ENCODE measurements at places on chromosomes 16 and 17. TPM values are rescaled to one million over a fixed set of nuclear protein-coding genes. Genes with fewer than 3 reads are reported as not detected.

GLP2R gene
- 9.1 TPM for total RNA-seq

DVL2 gene
- 47.5 TPM for total RNA-seq

HID1 gene
- total RNA-seq, result 4.5 TPM

DNA sequence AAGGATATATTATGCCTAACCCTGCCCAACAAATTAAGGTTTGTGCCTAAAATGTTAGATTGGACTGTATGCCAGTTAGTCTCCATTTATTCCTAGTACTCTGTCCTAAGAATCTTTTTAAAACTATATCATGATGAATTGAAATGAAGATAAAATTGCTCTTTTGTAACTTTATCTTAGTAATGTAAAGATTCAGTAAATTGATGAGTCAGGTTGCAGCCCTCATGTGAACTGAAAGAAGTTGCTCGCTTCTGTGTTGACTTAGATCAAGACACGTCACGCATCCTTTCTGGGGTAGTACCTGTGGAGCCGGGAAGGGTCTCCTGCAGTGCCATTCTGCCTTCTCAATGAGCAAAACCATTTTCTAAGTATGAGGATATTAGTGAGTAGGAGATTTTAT lies 63.3 kb downstream of the GAN start:
- peaks cover 21% of the 10 kb centered on the region for H3K36me3 ChIP-seq
- H3K27me3 ChIP-seq, result no peaks in the 10 kb centered on the region
- H3K27ac ChIP-seq, result no peak overlapping the region

- H3K4me3 ChIP-seq, result peak overlapping the region; percentile 41
- peaks cover 69% of the 10 kb centered on the region for H3K4me1 ChIP-seq
- no peaks in the 10 kb centered on the region for H3K36me3 ChIP-seq
- peak overlapping the region; percentile 83 for H3K27ac ChIP-seq
- no peak for DNase-seq
- no peaks in the 10 kb centered on the region for H3K27me3 ChIP-seq
These were observed 4.1 kb downstream of the VASN start for GRCh38 chr16:4375717-4376116.

GRCh38 chr17:1264196-1264595 lies 6.0 kb upstream of the BHLHA9 start:
- H3K4me1 ChIP-seq, result peaks cover 12% of the 10 kb centered on the region
- no peaks in the 10 kb centered on the region for H3K36me3 ChIP-seq
- no peaks in the 10 kb centered on the region for H3K27me3 ChIP-seq
- H3K4me3 ChIP-seq, result no peak overlapping the region
- no peak overlapping the region for H3K27ac ChIP-seq
- DNase-seq, result no peak
